Muscle of leg (tissue), 16 donors: ENCODE measurements at places on chromosomes 6 and 20.
A peak's percentile ranks its signal among the peaks of the same experiment; 100 is the strongest.

GRCh38 chr20:10637031-10637559, 36.7 kb downstream of the JAG1 start:
- peak; percentile 49 for DNase-seq

GRCh38 chr20:13545790-13546189, 92.9 kb downstream of the TASP1 start:
- DNase-seq, result no peak

- DNase-seq, result peak; percentile 62
Measured at GRCh38 chr20:31484001-31484400, 8.9 kb downstream of the REM1 start.

DNA sequence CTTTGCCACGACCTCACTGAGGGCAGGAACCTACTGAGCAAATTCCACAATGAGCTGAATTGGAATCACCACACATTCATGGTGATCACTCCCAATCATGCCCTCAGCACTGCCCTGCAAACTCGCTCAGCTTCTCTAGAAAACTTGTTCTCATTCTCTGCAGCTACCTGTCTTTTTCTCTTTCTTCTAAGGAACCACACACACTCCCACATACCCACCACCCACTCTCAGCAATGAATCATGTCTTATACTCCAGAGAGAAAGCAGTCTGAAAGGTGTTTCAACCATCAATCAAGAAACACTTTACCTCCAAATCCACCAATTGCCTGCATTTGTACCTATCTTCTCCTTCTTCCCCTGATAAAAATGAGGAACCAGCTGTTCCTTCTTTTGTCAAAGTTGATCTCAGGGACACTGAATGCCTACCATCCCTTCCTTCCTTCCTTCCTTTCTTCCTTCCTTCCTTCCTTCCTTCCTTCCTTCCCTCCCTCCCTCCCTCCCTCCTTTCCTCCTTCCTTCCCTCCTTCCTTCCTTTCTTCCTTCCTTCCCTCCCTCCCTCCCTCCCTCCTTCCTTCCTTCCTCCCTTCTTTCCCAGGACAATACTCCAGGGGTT, 84.6 kb upstream of the SGK1 start:
- no peak for DNase-seq

DNA sequence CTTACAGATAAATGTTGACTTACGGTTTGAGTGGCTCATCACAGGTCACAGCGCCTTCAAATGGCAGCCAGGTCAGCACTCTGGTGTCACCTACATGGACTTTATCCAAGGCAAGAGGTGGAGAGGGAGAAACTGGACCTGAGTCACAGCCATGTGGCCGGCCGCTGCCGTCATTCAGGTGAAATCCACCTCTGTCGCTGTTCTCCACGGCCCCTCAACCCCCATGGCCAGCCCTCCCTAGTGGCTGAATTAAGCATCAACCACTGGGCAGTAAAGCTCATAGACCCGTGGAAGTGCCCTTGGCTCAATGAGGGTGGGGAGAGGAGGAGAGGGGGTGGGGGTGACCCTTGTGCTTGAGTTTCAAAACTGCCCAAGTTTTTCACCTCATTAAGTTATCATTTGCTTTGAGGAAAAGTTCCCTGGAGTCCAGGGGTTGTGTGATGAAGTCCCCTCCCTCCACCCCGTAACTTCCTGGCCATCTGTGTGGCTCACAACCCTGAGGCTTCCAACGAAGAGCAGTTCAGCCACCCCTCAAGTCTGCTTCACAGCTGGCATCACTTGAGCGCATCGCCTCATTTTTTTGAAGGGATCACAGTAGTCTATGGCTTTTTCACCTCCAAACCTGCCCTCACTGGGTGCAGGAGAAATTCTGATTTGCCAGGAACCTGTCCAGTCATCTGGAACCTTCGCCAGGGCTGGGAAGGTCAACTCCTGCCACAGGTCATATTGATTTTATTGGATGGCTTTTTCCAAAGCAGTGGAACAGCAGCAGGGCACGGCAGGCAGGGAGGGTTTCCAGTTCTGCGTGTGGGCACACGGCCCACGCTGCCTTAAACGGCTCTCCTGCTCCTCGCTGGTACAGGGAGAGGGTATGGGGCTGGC, 43.5 kb upstream of the APCDD1L start:
- no peak for DNase-seq

- DNase-seq, result no peak
Measured at GRCh38 chr6:110017306-110017705, 39.2 kb downstream of the GPR6 start.
